Activated CD4-positive, alpha-beta T cell treated with anti-CD3 and anti-CD28 coated beads for 4 hours (primary cell): ENCODE measurements at places on chromosomes 4 and X.

DNA sequence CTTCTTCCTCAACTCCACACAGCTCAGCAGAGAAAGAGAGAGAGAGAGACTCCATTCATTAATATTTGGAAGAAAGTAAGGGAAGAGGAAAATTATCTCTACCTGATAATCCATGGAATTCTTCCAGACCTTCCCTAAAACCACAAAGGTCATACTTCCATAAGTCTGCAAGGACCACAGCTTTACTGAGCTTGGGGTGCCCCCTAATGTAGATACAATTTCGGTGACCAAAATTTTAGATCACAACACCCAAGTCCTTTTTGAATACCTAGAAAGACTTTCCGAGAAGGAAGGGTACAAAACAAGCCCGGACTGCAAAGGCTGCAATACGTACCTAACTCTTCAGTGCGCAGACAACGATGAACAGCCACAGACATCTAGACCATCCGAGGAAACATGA lies 523.9 kb downstream of the GLUD2 start:
- DNase-seq: no peak

DNA sequence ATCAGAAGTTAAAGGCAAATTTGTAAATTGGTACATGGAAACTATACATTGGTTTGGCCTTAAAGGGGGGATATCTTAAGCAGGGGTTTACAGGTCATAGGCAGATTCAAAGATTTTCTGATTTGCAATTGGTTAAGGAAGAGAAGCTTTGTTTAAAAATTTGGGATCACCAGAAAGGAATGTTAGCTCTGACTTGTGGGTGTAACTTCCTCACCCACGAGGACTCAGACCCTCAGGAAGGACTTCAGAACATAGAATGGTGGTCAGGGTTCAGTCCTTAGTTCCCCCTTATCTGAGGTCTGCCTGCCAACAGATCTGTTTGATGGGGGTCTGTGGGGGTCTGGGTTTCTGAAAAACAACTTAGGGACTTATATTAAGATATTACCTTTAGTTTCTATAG lies 427.4 kb upstream of the DIPK2B start:
- DNase-seq: no peak

DNA sequence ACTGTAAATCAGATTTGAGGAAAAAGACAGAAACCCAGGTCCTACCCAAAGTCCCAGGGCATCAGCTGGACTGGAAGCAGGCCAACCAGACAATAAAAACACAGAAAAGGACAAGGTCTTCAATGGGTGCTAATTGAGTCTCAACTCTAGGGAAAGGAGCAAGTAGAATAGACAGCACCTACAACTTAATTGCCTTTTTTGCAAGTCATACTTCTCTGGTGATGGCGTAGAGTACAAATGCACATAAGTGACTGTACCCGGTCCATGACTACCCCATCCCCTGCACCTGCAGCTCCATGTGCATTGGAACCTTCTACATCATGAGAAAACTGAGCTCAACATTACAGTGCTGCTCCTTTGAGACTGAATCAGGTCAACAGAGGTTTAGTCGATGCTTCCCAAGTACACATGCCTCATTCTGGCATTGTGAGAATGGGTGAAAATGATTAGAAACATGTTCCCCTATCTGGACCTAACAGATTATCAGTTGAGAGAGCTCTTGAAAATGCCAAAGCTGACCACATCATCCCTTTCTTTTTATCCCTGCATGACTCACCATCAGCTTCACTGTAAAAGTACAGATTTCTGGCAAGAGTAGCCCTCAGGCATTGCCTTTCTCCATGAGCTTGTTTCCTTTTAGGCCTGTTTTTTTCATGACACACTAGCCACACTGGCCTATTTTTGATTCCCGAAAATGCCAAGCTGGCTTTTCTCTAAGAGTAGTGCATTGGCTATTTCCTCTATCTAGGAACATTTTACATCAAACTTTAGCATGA lies 298.3 kb downstream of the HS3ST1 start:
- no peak for DNase-seq

GRCh38 chr4:29259556-29259955 lies 1460.6 kb upstream of the PCDH7 start:
- no peak for DNase-seq

- no peak for DNase-seq
These were observed 1.7 kb upstream of the STIM2 start for GRCh38 chr4:26858947-26859401.

DNA sequence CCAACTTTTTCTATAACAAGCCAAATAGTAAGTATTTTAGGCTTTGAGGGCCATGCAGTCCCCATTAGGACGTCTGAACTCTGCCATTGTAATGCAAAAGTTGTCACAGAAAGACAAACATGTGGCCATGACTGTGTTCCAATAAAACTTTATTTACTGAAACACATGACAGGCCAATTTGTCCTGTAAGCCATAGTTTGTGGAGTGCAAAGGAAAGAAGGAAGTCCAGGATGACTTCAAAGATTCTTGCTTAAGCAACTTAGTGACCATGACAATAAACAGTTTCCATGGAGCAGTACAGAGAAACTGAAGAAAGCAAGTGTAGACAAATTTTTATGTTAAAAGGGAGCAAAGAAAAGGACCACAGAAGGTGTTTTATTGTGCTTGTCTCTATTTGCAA lies 35.0 kb upstream of the MYOZ2 start:
- DNase-seq: no peak

DNA sequence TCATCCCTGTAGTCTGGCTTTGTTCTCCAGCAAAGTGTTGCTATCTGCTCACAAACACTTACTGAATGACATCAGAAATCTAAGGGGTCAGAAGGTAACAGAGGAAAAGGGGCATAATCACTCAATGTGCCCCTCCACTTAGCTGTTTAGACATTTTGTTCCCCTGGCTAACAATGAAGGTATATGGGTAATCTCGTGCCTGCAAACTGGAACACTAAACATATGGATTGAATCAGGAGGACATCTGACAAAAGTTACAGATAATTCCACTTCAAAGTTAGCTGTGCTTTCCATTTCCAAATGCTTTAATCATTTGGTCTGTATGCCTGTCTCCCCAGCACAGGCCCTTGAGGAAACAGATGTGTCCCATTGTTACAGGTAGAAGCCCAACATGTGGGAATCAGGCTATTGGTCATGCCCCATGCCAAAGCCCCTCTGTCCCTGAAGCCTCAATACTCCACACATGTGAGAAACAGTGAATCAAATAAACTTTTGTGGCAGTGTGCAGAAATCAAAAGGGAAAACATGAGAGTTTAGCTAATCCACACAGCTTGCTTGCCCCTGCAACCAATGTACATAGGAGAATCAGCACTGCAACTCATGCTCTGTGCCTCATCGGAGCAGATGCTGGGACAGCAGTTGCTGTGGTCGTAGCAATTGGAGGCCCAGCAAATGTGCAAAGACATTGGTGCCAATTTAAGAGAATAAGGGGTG lies 111.7 kb downstream of the RNF150 start:
- DNase-seq: no peak

- DNase-seq: no peak
These were observed 26.1 kb downstream of the RBM46 start for GRCh38 chr4:154807042-154807630.

GRCh38 chrX:145843146-145843904 lies 25.7 kb downstream of the SLITRK2 start:
- no peak for DNase-seq

DNA sequence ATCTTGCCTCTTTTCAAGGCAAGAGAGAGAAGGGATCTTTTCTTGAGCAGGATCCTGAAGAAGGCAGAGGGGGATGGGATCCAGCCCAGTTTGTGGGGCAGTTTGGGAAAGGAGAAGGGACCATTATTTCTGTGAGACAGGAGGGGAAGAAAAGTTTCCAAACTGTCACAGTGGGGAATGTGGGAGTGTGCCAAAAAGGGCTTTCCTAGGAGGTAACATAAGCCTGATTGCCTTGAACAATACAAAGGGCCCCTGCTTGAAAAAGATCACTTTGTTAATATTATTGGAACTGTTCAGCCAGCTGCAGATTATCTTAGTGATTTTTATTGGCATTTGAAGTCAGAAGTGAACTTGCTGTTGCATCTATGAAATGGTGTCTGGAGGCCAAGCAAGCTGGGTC lies 55.2 kb downstream of the MTM1 start:
- DNase-seq: no peak

DNA sequence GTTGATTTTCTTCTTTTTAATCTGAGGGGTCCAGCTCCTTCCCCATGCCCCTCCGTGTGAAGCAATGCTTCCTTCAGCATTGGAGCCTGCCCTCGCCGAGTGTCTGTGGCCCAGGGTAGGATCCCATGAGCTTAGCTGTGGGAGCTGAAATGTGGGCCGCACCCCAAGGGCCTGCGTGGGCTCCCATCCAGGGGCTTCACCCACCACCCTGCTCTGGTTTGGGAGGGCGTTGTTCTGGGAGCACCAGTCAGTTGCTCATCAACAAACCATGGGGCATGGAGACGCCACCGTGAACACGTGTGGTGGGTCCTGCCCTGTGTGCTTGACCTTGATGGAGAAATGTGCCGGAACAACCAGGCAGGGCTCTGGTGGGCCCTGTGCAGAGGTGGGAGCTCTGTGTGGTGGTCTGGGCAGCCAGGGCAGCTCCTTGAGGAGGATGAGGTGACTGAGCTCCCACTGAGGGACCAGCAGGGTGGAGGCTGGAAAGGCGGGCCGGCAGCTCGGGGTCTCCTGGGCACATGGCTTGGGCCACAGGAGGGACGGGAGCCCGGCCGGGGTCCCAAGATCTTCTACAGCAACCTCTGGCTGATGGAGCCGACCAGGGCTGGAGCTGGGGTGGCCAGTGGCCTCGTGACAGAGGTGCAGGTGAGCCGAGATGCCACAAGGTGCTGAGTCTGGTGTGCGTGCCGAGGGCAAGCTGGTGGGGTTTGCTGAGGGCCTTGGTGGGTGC lies 39.6 kb upstream of the NKX1-1 start:
- no peak for DNase-seq

GRCh38 chr4:108877821-108878220 lies 115.0 kb upstream of the ETNPPL start:
- DNase-seq: no peak

- DNase-seq: no peak
These were observed 54.7 kb downstream of the CNGA2 start for GRCh38 chrX:151789179-151789800.
